ENCODE measurements at places on chromosomes 12 and 14.

DNA sequence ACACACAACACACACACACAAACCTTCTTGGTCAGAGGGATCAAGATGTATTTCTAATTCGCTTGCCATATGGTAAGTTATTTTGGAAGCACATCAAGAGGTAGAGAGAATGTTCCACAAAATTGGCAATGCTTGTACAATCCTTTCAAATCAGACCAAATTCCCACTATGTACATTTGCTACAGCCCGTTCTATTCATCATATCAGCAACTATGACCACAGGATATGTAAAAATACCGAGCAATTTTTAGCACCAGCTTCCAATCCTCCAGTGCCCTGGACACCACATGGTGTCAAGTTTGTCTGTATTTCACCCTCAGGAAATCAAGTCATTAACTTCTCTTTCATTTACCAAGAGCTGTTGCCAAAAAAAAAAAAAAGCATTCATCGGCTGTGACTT is 21.2 kb downstream of the TBX5 start:
- DNase-seq = no peak

DNA sequence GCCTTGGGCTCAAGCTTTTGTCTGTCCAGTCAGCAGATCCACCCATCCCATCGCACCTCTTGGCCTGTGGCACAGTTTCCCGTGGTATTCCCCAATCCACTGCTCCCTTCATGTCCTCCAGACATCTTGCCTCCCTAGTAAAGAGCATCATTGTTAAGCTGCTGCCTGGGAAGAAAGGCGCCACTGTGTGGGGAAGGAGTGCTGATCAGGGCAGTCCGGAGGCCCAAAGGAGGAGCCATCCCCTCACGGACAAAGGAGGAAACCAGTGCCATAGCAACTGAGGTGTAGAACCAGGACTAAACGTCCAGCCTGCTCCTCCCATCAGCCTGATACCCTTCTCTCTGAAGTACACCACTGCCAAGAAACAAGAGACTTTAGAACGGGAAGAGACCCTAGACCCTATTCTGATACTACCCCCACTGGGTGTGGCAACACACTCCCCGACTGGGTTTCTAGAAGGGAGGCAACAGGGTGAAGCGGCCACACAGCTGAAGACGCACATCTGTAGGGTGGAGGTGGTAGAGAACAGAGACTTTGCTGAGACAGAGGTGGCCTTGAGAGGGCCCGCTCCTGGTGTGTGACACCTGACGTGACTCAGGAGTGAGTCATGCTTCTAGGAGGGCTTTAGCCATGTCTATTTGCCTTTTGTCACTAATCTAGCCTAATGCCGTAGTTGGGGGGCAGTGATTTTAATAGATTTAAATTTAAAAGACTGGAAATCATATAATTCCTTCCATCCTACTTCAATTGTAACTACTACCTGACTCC is 185.0 kb downstream of the DPF3 start:
- DNase-seq = no peak

DNA sequence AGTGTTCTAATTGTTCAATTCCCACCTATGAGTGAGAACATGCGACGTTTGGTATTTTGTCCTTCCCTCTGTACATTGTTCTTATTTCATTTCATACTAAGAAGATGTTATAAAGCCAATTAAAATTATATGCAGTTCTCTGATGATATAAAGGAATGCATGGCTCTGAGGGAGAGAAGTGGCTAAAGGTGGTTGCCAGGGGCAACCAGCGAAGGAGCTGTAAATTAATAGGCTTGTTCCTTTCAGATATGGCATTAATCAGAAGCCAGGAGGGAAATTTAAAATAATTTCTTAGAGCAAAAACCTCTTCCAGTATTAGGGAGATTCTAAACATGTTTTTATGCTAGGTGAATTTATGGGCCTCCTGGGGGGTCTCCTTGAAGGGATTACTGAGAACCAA is 227.8 kb downstream of the TMEM117 start:
- no peak for DNase-seq

GRCh38 chr12:25557830-25558436 is 4.8 kb upstream of the LMNTD1 start:
- DNase-seq = peak; percentile 5

GRCh38 chr12:109767991-109768900 is 54.6 kb downstream of the FAM222A start:
- no peak for DNase-seq

Data from NCI-H187 treated with DMSO at 0.1 percent for 48 hours (cell line).